ENCODE measurements at places on chromosomes 11 and 22.

DNA sequence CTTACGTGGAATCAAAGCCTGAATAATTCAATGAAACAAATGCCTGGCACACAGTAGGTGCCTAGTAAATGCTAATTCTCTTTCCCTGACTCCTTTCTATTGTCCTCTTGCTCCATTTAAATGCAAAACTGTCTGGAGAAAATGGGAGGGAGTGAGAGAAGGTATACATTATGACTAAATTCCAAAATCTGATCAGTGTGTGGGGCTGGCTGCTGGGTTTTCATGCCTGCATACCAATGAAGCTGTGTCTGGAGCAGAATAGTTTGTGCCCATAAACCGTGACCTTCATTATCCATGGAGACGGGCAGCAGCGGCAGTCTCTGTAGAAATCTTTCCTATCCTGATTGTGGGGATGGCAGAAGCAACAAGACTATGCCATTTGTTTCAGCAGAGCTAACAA, 223.4 kb upstream of the ZBED5 start:
- no peak for DNase-seq

GRCh38 chr11:19934828-19935259, 222.2 kb downstream of the NAV2 start:
- peak; percentile 81 for DNase-seq

DNA sequence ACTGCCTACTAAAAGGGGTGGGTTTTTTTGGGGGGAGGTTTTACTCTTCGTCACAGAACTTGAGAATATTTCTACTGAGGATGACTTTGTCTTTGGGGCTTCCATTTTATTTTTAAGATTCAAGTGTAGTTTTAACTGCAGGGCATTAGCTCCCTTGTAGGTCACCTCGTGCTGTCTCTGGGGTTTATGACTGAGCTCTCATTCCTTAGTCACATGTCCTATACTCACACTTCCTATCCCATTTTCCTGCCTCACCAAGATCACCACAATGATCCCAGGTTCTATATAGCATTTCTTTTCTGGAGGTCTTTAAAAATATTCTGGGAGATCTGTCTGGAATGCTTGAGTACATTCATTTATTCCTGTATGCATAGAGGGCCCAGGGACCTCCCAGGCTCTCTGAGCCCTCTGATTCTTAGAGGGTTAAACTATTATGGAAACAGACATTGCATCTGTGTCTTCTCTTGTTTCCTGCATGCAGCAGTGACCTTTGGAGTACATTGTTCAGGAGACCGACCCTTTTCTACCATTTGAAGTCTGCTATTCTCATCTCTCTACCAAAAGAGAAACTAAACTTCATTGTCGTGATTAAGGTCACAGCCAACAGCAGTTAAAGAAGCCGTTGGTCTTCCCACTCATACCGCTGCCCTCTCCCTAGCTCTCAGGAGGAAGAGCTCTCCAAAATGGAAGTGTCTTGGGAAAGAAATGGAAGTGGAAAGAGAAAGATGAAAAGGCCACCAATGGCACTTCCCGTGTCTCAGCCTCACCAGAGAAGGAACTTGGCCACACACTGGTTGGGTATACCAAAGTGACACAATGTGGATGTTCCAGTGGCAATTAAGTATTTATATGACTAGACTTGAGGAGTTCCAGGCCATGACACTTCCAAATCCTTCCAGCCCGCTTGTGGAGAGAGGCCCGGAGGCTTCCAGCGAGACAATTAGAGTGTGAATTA, 77.5 kb downstream of the ZBTB16 start:
- no peak for DNase-seq

- DNase-seq = no peak
Observed at GRCh38 chr11:58845386-58845785, 882 bp upstream of the GLYATL2 start.

GRCh38 chr22:35660291-35661127, 12.3 kb downstream of the APOL6 start:
- no peak for DNase-seq

- DNase-seq = no peak
Observed at GRCh38 chr11:66691311-66691980, 13.8 kb upstream of the RBM4B start.

GRCh38 chr11:96097844-96098421, 174.0 kb upstream of the MTMR2 start:
- DNase-seq = peak; percentile 58

GRCh38 chr11:36356201-36356600, 60.1 kb downstream of the PRR5L start:
- no peak for DNase-seq

DNA sequence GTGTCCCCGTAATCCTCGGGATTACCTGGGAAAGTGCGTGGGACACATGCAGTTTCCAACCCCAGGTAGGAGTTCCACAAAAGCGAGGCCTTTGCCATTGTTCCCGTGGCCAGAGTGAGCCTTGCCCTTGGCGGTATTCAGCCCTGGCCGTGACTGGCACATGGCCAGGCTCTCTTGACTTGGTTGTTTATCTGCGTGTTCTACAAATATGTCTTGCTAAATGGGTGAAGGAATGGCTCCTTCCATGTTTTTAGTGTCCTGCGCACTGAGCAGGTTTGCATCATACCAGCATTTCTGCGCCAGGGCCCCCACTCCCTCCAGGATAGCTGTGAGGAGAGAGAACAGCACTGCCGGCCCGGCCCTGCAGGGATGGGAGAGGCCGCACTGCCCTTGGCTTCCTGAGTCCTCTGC, 20.0 kb downstream of the POLR3H start:
- no peak for DNase-seq

- no peak for DNase-seq
Observed at GRCh38 chr11:8213376-8213775, 44.6 kb upstream of the RIC3 start.

DNA sequence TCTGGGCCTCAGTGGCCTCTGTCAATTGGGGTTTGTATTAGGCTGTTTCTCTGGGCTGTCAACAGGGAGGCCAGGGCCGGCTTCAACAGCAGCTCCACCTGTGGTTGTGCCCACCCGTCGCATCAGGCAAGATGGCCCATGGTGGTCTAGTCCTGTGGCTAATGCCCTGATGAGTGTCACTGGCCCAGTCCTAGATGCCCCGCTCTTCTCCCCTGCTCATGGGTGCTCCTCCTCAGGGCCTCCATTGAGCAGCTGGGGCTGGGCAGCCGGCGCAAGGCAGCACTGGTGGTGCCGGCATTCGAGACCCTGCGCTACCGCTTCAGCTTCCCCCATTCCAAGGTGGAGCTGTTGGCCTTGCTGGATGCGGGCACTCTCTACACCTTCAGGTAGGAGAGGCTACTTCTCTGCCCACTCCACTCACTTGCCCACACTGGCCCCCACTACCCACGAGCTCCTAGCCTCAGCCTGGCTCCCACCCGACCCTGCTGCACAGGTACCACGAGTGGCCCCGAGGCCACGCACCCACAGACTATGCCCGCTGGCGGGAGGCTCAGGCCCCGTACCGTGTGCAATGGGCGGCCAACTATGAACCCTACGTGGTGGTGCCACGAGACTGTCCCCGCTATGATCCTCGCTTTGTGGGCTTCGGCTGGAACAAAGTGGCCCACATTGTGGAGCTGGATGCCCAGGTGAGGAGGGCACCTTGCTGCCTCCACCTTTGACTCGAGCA, 5.4 kb downstream of the LARGE2 start:
- DNase-seq = no peak

DNA sequence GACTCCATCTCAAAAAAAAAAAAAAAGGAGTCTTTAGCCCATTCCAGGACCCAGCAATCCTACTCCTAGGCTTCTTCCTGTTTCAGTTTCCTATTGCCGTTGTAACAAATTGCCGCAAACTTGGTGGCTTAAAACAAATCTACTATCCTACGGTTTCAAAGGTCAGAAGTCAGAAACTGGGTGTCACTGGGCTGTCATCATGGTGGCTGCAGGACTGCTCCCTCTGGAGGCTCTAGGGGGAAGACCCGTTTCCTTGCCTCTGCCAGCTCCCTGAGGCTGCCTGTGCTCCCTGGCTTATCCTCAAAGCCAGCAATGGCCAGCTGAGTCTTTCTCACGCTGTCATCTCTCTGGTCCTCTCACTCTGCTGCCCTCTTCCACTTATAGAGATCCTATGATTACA, 8.7 kb upstream of the DAGLA start:
- no peak for DNase-seq

GRCh38 chr22:28801845-28802594, 1.7 kb upstream of the XBP1 start:
- DNase-seq = no peak

GRCh38 chr11:112902361-112903011, 58.7 kb upstream of the NCAM1 start:
- no peak for DNase-seq

All from fibroblast of upper back skin (primary cell).